GM04503 (cell line): ENCODE measurements at places on chromosomes 13 and 19.

- no peak for DNase-seq
Observed at GRCh38 chr19:50601407-50602088, 33.3 kb upstream of the LRRC4B start.

GRCh38 chr13:60363288-60363687 is 33.7 kb upstream of the TDRD3 start:
- no peak for DNase-seq

DNA sequence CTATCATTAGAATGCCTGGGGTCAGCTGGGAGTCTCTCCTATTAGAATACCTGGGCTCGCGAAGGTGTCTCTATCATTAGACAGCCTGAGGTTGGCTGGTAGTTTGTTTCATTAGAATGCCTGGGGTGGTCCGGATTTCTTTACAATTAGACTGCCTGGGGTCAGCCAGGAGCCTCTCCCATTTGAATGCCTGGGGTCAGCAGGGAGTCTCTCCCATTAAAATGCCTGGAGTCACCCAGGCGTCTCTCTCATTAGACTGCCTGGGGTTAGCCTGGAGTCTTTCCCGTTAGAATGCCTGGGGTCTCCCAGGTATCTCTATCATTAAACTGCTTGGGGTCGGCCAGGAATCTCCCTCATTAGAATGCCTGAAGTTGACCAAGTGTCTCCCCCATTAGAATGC is 1458.3 kb downstream of the UQCRFS1 start:
- no peak for DNase-seq

GRCh38 chr19:33814181-33815165 is 17.8 kb downstream of the KCTD15 start:
- DNase-seq, result no peak

GRCh38 chr13:48573213-48574007 is 40.5 kb upstream of the RCBTB2 start:
- DNase-seq, result no peak

GRCh38 chr13:99960663-99961311 is 10.8 kb downstream of the ZIC5 start:
- DNase-seq, result no peak

GRCh38 chr13:80962855-80963254 is 621.9 kb upstream of the SPRY2 start:
- no peak for DNase-seq

GRCh38 chr13:95426631-95427030 is 125.4 kb upstream of the ABCC4 start:
- DNase-seq, result no peak

DNA sequence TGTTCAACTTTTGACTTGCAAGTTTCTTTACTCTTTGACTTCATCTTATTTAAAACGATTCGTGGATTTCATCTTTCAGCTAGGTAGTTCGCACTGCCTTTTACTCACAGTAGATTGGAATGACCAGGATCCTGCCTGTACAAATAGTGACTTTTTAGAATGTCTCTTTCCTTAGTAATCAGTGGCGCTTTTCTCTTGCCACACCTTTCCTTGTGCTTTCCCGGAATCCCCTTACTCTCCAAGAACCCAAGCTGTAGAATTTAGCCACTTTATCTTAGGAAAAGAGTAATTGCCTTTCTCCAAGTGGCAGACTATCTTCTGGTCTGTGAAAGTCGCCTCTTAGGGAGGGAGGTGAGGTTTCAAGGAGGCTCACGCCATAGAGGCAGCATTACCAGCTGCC is 123.4 kb downstream of the LMO7 start:
- no peak for DNase-seq

GRCh38 chr13:27118428-27119054 is 53.1 kb downstream of the USP12 start:
- DNase-seq, result no peak

DNA sequence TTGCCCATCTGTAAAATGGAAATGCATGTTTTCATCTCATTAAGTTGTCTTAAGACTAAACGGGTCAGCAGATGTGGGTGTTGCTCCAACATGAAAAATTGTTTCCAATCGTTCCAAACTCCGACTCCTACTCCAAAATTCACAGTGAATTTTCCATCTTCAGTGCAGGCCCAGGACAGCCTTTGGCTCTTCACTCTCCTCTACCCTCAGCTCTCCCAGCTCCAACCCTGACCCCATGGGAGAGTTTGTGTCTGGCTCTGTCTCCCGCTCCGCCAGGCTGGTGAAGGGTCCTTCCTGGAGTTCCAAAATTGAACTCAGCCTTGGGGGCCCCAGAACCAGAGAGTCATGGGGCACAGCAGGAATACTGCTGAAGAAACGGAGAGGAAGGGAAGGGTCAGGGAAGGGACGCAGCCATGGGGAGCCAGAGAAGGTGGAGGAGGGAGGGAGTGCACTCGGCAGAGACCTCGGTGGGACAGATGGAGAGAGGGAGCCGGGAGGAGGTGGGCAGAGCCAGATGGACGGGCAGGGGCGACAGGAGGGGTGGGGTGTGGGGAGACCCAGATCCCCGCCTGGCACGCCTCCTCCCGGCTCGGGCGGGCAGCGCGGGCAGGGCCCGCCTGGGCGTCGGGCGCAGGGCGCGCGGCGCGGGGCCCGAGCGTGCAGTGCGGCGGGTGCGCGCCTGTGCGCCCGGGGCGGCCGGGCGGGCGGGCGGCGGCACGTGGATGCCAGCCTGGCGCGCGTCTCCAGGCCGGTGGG is 45.6 kb downstream of the CELF5 start:
- DNase-seq, result no peak

GRCh38 chr13:24313439-24313838 is 4.1 kb downstream of the C1QTNF9 start:
- no peak for DNase-seq

- no peak for DNase-seq
Observed at GRCh38 chr13:46620471-46620870, 67.5 kb downstream of the LRCH1 start.

DNA sequence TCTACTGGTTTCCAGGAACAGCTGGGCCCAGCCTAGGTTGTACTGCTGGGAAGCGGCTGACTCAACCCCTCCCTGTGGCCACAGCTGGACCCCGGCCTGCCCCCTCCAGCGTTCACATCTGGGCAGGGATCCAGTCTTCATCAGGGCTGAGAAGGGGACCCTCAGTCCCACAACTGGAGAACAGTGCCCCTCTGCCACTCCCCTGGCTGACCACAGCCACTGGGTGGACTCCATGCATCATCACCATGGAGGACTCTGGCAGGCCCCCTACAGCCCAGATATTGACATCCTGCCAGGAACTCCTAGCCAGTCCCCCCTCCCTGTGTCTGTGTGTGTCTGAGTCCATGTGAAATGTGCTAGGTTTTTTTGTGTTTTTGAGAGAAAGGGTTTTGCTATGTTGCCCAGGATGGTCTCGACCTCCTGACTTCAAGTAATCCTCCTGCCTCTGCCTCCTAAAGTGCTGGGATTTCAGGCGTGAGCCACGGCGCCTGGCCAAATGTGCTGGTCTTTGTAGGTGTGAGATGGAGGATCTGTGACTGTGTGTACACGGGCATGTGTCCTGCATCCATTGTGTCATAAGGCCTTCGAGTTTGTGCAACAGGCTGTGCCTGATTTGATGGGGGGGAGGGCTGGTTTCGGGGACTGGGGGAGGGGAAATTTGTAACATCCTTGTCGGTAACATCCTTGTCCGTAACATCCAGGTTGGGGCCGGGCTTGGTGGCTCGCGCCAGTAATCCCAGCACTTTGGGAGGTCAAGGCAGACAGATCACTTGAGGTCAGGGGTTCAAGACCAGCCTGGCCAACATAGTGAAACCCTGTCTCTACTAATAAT is 4.0 kb upstream of the HOOK2 start:
- DNase-seq, result no peak

GRCh38 chr13:84802073-84802472 is 919.8 kb upstream of the SLITRK1 start:
- DNase-seq, result no peak

DNA sequence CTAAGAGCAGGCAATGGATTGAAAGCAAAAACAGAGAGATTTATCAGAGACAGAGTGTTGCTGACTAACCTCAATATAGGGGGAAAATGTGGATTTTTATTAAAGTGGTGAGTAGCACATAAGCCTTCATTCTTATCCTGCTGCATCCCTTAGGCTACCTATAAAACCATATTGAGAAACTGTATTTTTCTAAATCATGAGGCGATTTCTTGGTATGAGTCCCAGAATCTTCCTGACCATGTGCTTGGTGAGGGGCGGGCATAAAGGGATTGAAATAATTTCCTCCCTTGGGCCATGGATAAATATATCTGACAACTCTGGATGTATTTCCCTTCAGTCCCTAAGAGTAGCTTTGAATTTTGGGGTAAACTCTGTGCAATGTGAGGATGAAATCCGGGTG is 72.8 kb downstream of the EFNB2 start:
- DNase-seq, result no peak

GRCh38 chr13:43487461-43487860 is 299.3 kb downstream of the ENOX1 start:
- DNase-seq, result no peak

- DNase-seq, result no peak
Observed at GRCh38 chr13:44415815-44416214, 42.2 kb downstream of the SERP2 start.

GRCh38 chr19:16650821-16651220 is 9.1 kb downstream of the SMIM7 start:
- no peak for DNase-seq

- no peak for DNase-seq
Observed at GRCh38 chr13:81487151-81487550, 1146.2 kb upstream of the SPRY2 start.
